ENCODE measurements at places on chromosomes 16 and 17.

DNA sequence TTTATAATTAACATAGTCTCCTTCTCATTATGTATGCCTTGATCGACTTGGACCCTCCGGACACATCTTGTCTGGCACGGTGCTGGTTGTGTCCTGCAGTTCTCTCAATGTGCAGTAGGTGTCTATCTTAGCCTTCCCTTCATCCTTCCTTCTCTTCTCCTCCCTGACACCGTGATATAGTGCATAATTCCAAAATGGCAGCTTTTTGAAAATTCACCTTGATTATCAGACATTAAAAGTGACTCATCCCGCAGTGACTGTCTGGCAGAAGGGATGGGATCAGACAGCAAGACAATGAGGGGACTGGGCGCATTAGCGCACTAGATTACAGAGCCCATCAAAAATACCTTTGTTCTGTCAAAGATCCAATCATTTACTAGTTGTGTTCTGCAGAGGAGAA is 70.0 kb upstream of the PMFBP1 start:
- no peak for DNase-seq

DNA sequence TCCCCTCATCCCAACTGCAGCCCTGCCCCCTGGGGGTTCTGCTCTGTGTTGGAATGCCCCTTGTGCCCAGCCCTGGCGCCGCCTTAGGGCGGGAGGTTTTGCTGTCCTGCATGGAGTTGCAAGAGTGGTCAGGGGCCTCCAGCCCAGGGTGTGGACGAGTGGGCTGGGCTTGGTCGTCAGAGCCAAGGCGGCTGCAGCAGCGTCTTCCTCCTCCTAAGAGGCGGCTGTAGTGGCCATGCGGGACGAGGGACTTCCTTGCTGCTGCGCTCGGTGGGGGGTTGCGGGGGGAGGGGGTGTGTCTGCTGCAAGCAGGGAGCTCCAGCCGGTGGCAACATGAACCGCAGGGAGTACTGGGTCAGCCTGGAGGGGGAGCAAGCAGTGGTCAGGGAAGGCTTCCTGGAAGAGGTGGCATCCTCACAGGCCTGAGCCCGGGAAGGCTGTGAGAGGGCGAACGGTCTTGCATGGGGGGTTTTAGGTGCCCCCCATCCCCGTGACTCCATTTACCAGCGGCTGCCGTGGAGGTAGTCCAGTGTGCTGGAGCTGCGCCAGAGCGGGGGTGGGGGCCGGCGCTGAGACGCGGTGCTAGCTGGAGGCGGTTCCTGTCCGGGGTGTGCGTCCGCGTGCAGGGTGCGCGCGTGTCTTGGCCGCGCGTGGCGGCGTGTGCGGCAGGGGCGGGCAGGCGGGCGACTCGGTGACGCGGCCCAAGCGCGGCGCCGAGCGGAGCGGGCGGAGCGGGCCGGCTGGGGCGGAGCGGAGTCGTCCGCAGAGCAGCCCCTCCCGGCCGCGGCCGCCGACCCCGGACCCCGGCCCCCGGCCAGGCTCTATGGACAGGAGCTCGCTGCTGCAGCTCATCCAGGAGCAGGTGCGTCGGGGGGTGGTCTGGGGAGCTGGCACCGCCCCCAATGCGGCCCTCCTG is at the start of gene RHBDL1:
Gene RHBDL1 (plus strand): TSS at position 704 of the 916 bp plus-strand sequence. CDS start 120 bp downstream, at position 824.
- DNase-seq: no peak

- no peak for DNase-seq
Measured at GRCh38 chr16:82829301-82829700, 202.5 kb downstream of the CDH13 start.

- DNase-seq: no peak
Measured at GRCh38 chr16:86455640-86456039, 54.7 kb upstream of the FOXF1 start.

GRCh38 chr17:57603978-57604377 is 141.1 kb downstream of the CCDC182 start:
- no peak for DNase-seq

DNA sequence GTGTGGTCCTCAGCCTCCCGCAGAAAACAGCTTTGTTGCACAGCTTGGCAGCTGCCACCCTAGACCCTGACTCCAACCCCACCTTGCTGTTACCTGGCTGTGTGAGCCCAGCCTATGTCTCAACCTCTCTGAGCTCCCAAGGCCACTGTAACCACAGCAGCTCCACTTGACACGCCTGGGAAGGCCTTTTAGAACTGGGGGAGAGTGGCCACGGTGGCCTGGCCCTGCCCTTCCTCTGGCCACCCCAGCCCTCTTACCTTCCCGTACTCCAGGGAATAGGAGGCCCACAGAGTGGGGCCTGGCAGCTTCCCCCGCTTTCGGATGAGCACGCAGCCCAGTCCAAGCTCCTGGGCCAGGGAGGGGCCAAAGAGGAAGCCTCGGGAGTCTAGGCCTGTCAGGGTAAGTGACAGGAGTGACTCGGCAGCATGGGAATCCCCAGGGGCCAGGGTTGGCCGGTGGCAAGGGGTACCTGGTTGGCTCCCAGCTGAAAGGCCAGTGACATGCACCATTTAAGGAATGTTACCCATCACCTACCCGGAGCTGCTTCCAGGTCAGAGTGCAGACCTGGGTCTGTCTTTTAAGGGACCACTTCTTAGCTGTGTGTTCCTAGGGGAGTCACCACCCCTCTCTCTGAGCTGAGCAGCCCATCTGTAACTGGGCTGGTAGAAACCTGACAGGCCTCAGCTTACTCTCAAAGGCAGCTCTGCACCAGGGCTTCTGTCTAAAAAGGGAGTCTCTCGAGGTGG is 1.4 kb downstream of the APRT start:
- DNase-seq: no peak

All from NCI-H774 (cell line).